ENCODE measurements at places on chromosomes 5 and 9.

GRCh38 chr5:66168226-66168625 lies 24.1 kb downstream of the SREK1 start:
- DNase-seq: no peak

- no peak for DNase-seq
Measured at GRCh38 chr9:115759426-115759825, 394.2 kb upstream of the PAPPA start.

DNA sequence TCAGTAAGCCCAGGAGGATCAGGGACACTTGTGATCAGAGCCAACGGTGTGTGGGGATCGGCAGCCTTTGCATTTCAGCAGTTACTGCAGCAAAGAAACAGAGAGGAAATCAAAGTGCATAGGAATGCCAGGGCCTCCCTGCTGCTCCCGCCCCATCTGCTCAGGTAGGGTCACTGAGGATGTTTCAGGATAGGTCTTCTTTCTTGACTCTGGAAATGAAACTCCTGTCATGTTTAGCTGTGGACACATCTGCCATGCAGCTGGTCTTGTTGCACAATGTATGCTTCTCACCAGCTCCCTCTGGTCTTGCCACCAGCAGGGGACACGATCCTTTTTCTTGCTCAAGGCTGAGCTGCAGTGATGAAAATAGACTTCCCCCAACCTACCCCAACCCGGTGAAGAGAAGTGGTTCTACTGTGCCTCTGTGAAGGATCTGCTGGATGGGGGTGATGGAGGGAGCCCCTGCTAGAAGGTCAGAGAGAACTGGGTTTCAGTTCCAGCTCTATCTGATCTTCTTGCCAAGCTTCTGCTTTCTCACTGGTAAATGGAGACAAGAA lies 185.2 kb upstream of the KLF4 start:
- DNase-seq: no peak

GRCh38 chr5:139903450-139903794 lies 107.8 kb downstream of the PSD2 start:
- no peak for DNase-seq

DNA sequence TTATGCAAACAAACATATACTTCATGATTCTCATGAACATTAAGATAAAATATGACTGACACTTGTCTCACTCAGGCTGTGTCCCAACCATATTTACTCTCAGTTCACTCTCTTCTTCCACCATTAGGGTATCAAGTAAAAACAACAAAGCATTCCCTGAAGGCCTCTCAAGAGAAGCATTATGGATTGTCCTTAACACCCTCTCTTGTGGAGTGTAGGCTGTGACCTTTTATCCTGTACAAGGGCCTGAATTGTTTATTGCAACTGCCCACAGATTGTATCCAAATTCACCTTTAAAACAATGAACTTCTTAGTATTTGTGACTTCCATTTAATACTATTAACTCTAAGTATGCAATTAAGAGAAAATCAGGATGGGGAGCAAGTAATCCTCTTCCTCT lies 78.1 kb downstream of the RICTOR start:
- no peak for DNase-seq

DNA sequence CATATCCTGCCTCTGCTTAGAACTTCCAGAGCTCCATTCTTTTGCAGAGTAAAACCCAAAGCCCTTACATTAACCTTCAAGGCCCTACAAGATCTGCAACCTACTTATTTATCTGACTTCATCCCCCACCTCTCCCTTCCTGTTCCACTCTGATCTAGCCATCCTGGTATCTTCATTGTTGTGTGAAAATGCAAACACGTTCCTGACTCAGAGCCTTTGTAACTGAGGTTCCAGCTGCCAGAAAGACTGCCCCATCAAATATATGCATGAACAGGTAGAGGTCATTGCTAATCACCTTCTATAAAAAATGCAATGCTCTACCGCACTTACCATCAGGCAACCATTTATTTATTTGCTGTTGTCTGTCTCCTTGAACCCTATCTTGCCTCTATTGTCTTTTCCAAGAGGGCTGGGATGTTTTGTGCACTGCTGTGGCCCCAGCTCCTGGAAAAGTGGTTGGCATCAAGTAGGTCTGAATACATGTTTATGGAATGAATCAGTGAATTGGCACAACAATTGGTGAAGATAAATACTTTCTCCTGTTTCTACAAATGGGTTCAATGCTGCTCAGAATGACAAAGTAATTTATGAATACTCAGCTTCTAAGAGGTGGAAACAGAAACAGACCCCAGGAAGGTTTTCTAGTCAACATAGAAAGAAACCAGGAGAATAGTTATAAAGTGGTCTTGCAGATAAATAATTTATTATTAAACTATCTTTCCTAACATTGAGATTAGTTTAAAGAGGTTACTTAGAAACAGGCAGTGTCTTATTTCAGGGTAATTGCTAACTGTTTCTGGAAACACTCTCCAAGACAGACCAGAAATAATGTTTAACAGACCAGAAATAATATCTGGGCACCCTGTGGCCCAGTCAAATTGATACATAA lies 230.6 kb upstream of the CD180 start:
- no peak for DNase-seq

- DNase-seq: no peak
Measured at GRCh38 chr5:14181299-14181968, 38.3 kb downstream of the TRIO start.
